Right kidney (tissue), 9 donors: ENCODE measurements at places on chromosomes 4 and X.

- DNase-seq: no peak
These were observed 32.4 kb downstream of the MAGEC1 start for GRCh38 chrX:141936080-141936479.

- no peak for DNase-seq
These were observed 138.8 kb downstream of the DTHD1 start for GRCh38 chr4:36420111-36420679.

DNA sequence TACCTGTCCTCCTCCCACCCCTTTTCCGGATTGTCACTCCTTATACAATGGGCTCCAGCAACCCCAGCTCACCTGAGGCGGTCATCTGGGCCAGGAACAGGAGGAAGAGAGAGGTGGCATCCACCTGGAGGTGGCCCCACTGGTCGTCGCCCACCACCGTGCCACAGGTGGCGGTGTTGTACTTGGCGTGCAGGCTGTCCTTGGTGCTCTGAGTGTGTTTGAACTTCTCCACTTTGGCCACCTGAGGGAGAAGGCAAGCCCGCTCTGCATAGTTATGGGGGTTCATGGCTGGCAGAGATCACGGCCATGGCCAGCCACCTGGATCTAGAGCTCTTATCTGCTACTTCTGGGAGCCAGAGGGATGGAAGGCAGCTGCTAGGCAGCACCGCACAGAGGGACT lies 32.9 kb downstream of the PHKA2 start:
- no peak for DNase-seq

DNA sequence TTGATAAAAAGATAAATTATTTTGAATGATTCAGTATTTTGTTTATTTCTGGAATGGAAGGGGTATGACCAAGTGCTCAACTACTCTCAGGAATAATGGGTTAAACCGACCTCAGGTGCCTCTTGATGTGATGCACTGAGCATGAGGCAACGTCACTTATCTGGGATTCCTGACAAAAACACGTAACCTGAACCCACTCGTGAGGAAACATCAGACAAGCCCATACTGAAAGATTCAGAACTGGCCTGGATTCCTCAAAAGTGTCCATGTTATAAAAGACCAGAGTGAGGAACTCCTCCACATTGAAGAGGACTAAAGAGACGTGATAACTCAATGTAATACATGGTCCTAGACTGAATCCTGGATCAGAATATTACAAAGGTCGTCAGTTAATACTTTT lies 144.0 kb downstream of the FNIP2 start:
- DNase-seq: no peak

DNA sequence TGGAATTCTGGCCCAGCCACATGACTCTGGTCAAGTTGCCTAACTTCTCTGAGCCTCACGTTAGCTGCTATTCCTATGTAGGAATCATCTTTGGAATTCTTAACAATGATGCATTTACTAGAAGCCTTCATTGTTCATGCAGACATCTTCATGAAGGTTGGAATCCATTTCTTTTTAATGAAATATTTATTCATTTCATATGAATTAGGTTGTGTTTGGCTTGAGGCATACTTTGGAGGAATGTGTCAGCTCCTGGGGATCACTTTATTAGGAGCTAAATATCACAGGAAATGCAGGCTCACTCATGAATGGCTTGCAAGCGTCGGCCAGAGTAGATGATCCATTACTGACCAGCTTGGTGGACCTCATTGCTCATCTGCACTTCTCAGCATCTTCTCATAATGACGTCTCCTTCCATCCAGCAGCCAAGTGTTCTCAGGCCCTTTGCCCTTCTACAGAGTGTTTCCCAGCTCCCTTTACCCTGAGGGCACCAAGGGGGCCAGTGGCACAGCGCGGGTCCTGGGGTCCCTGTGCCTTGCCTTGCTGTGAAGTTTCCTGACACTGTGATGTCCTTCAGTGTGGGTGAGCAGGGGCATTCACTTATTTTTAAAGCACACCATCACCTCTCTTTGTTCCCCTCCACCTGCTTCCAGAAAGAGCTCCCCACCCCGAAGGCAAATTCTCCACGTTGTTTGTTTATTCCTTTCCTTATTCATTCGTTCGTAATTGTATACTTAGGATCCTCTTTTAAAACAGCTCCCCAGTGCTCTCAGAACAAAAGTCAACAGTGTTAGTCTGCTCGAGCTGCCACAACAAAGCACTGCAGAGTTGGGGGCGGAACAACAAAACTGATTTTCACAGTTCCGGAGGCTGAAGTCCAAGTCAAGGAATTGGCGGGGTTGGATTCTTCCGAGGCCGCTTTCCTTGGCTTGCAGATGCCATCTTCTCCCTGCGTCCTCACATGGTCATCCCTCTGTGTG lies 106.8 kb downstream of the STK32B start:
- DNase-seq: no peak

GRCh38 chrX:153445856-153446635 lies at the start of gene TREX2:
TSS of gene TREX2 (minus strand) at chrX:153446056. CDS start at chrX:153445430, 626 bp downstream.
- DNase-seq: no peak

DNA sequence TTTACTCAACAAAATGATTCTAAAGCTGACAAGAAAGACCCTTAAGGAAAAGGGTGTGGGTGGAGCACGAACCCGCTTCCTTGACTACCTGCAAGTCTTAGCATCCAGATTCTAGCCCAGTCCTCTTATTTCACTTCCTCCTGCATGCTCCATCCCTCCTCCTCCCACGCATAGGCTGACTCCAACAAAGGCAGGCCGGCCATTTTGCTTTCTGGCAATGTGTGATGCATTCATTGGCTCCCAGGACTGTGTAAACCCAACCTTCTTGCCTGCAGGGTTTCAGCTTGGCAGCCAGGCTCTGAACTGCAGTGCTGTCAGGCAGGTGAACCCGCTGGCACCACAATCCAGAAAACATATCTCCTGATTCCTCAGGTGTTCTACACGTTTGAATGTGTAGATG lies 39.3 kb downstream of the RTL9 start:
- DNase-seq: no peak

DNA sequence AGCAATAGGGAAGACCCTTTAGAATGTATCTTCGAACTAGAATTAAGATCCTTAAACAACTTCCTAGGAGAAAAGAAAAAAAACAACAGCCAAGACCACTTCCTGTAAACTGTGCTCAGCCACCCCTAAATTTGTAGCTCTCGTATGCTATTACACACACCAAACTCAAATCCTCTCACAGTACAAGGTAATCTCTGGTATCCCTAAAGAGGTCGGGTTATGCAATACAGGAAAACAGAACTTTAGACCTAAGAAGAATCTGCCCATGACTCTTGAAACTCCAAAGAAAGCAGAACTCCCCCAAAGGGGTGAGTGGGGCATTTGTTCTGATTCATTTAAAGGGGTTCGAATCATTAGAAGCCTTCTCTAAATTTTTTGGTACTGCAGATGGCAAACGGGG lies 170.9 kb upstream of the CASK start:
- no peak for DNase-seq

- DNase-seq: no peak
These were observed at the start of gene PPBP for GRCh38 chr4:73988061-73988460. TSS of gene PPBP (minus strand) at chr4:73988190. CDS start at chr4:73988103, 87 bp downstream.

GRCh38 chrX:37802028-37802427 lies 22.2 kb downstream of the CYBB start:
- DNase-seq: no peak

GRCh38 chrX:119407681-119408080 lies 8.5 kb downstream of the SLC25A43 start:
- no peak for DNase-seq

DNA sequence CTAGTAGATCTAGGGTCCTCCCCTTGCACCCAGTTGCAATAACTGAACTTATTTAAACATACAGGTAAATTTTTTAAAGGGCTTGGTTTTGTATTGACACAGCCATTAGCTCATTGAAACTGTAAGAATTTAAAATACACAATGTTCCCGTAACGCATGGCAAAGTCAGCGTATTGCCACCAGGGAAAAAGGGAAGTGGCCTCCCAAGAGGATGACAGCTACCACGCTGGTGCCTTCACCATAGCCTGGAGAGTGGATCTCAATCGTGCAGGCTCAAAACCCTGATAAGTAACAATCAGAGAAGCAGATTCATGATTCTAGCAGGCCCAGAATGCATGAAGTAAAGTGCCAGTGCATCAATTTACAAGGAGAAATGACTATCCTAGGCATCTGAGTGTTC lies 49.4 kb upstream of the RELL1 start:
- no peak for DNase-seq

- no peak for DNase-seq
These were observed 86.2 kb downstream of the WNK3 start for GRCh38 chrX:54271664-54272063.

DNA sequence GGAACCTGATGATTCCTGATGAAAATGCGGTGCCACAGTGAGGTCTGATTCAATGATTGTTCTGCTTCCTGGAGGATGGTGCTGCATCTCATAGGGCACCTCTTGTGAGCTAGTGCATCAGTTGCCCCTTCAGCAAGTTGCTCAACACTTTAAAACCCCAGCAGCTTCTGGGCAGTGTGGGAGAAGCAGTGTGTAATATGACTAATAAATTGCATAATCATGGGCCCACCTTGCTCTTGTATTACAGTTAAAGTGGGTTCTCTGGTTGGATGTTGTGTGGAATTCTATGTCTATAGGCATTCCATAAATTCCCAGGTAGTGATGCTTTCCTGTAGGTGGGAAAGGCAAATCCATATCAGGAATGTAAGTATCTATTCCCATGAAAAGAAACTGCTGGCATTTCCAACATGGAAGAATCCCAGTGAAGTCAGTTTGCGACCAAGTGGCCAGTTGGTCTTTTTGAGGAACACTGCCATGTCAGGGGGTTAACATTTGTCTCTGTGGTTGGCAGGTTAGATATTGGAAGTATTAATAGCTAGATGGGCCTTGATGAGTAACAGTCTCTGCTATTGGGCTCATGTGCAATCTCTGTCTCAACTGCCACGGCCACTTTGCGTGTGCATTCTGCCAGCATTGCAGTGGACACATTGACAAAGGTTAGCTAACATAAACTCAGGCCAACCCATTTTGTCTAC lies 121.1 kb upstream of the OTUD4 start:
- DNase-seq: no peak

DNA sequence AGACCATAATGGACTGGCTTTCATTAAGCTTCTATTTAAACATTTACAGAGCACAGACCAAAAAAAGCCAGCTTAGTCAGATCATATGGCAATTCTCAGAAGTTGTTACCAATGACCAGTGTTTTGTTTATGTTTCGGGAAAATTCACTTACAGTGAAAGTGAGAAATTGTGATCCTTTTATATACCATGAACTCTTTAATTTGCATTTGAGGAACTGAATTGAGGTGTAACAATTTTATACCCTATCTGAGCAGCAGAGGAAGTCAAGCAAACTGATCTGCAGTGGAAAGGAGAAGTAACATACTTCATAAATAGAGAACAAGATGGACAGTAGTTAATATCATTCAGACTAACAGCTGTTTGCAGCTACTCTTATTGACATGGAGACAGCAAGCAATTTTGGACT lies 97.1 kb downstream of the TMA16 start:
- DNase-seq: no peak

- DNase-seq: no peak
These were observed 1.2 kb upstream of the CNKSR2 start for GRCh38 chrX:21373001-21373400.

DNA sequence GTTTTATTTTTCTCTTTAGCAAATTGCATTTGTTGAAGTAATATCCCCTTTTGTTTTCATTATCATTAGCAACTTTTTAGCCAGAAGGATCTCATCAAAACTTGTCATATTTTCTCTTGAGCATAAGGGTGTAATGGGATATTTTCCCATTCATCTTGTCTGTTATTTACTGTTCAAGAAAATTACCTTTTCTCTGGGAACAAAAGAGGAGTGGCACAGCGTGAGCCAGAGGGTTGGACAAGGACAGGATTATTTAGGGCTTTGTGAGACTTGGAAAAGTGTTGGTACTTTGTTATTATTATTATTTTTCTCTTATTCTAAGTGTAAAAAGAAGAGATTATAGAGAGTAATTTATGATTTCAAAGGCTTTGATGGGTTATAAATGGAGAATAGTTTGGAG lies 135.9 kb downstream of the PRKX start:
- DNase-seq: no peak

DNA sequence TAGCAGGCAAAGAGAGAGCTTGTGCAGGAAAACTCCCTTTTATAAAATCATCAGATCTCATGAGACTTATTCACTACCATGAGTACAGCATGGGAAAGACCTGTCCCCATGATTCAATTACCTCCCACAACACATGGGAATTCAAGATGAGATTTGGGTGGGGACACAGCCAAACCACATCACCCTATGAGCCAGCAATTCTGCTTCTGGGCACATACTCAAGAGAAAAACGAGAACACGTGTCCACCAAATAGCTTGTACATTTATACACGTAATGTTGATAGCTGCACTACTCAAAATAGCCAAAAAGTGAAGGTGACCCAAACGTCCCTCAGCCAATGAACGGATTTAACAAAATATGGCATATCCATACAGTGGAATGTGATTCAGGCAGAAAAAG lies 94.5 kb upstream of the DHRSX start:
- DNase-seq: no peak

- DNase-seq: no peak
These were observed 66.9 kb downstream of the PRSS12 start for GRCh38 chr4:118285931-118286330.

- peak; percentile 96 for DNase-seq
These were observed 339 bp downstream of the TBC1D9 start for GRCh38 chr4:140755774-140756318.

GRCh38 chrX:39931529-39932282 lies 166.1 kb downstream of the BCOR start:
- no peak for DNase-seq

DNA sequence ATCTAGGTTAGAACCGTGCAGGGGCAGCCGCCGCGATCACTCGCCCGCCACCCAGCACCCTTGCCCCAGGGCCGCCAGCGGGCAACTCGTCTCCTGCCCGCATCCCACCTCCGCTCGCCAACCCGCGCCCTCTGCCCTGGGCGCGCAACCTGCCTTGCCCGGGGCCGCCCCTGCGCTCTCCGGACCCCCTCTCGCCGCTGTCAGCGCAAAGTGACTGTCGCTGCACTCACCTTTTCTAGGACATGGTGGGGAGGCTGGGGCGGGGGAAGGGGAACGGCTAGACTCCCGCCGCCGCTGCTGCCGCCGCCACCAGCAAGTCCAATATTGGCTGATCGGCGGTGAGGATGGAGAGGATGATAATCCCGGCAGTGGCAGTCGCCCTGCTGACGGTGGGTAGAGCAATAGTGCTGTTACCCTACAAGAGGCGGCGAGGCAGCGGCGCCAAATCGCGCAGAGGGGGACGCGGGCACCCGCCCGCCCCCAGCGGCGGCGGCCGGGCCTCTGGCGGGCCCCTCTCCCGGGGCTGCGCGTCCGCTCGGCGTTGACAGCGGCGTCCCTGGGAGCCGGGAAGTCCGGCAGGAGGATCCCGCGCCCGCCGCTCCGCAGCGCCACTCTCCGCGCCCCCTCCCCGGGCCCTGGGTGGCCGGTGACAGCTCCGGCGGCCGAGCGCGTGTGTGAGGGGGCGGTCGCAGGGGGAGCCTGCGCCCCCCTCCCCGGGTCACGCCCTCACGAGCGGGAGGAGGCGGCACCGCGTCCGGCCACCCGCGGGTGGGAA lies 2.3 kb upstream of the NR3C2 start:
- peak; percentile 78 for DNase-seq
